Stimulated activated naive CD8-positive, alpha-beta T cell treated with anti-CD3 and anti-CD28 coated beads, Interleukin-15, Interleukin-2, amounts not matched to agents 100 U/mL and 50 U/mL, for 24 hours (primary cell): ENCODE measurements at places on chromosomes 7 and 10.

- no peak for DNase-seq
Measured at GRCh38 chr10:34862892-34863291, 47.8 kb upstream of the PARD3 start.

DNA sequence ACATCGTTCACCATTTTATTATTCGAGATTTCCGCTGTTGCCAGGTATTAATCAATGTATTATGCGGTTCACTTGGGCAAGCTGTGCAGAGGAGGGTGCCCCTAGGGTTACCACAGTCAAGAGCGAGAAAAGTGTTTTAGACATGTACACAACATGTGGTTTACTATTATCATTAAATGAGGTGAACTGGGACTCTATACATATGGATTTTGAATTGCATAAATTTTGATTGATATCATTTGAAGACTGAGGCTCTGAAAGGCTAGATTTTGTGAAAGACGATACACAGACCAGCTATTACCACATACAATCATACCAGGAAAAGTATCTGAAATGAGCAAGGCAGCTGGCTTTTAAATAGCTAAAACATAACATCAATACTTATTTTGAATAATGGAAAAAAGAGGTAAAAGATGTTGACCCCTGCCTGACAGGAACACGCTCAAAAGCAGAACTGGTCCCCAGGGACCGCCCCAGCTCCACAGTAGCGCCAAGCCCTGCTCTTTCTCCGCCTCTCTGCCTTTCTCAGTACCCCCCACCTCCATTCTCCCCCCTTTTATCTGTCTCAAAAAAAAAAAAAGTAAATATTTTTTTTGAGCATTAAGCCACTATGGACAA lies 413.4 kb upstream of the MKI67 start:
- DNase-seq, result no peak

GRCh38 chr10:119783665-119784027 lies 57.8 kb downstream of the INPP5F start:
- DNase-seq, result no peak

DNA sequence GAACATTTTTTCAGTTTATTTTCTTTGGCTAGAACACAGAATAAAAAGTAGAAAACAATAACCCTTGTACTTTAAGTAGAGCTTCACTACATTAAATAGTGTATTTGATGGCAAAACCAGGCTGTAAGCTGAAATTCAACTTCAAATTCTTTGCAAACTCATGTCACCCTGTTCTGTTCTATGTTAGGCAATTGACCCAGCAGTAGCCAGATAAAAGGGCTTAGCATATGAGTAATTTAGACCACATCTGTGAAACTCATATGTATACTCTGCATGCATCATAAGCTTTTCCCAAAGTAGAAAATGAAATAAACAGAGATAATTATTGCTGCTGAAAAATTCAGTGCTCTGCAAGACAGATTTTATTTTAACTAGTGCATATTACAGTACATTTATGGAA lies 150.2 kb downstream of the GNAI1 start:
- DNase-seq, result no peak

GRCh38 chr7:29100924-29101323 lies 45.4 kb downstream of the CPVL start:
- no peak for DNase-seq

GRCh38 chr7:112635742-112636141 lies 154.5 kb downstream of the TMEM168 start:
- DNase-seq, result no peak

GRCh38 chr7:55237156-55237893 lies 127.8 kb upstream of the LANCL2 start:
- DNase-seq, result no peak

GRCh38 chr10:125157505-125157904 lies 2.9 kb downstream of the CTBP2 start:
- no peak for DNase-seq

DNA sequence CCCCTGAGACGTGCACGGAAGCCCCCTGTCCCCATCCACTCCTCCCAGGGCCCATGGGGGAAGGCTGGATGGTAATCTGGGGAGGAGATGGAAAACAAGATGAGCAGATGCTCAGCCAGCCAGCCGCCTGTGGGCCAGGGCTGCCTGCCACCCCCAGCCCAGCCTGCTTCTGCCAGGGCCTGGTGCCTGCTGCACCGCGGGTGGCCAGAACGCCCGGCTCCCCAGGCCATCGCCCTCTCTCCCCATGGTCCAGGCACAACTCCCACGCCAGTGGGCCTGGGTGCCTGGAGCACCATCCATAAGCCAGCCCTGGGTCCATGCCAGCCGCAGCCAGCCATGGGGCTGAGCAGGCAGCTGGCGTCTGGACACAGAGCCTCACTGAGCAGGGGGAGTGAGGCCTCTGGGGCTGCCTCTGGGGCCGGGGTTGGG lies 57.2 kb upstream of the ELN start:
- DNase-seq, result no peak

DNA sequence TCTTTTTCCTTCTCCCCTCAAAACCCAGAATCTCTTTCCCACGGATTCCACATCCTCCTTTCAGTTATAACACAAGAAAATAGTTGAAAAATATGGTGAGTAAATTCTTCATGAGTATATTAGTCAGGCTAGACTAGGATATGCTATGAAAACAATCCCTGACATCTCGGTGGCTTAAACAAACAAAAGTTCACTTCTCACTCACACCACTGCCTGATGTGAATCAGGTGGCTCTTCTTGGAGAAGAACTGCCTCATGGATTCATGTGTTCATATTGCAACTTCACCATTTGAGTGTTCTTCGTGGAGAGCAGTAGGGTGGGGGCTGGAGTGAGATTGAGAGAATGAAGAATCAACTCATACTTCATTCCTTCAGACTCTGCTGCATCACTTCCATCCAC lies 204.1 kb downstream of the PHF14 start:
- DNase-seq, result no peak

DNA sequence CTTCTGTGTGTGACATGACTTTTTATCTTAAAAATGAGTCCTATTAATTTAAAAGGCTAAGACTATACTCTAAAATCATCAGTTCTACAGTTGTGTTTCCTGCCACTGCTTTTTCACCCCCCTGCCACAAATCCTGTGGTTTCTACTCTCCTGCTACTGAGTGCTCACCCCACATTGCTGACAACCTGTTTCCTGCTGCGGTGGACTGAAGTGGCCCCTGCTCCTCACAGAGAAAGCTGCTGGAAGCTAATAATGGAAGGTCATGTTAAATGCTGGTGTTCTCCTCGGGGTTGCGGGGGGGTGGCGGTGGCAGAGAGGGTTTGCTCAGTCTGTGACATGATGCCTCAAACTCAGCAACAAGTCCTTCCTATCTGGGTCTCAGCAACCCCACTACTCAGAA lies 113.2 kb upstream of the INHBA start:
- DNase-seq, result peak; percentile 27

GRCh38 chr10:103742824-103743223 lies 112.6 kb downstream of the SH3PXD2A start:
- DNase-seq, result no peak

DNA sequence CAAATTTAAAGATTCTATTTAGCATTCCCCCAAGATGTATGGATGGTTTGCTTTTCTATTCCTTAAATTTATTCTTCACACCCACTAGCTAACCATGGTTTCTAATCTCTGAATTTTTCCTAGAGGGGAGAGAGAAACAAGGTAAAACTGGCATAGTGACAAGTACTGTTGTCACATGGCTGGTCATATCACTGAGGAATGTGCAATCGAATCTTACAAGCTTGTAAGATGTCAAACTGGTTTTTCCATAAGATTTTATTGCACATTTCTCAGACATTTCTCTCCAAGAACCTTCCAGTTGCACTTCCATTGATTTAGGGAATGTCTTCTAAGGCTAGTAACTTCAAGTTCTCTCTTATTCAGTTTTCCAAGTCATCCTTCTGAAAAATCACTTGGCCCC lies 89.8 kb downstream of the MBL2 start:
- no peak for DNase-seq

GRCh38 chr7:123131556-123131955 lies 68.2 kb downstream of the SLC13A1 start:
- no peak for DNase-seq

- no peak for DNase-seq
Measured at GRCh38 chr10:46549171-46550075, 7.0 kb downstream of the GPRIN2 start.

DNA sequence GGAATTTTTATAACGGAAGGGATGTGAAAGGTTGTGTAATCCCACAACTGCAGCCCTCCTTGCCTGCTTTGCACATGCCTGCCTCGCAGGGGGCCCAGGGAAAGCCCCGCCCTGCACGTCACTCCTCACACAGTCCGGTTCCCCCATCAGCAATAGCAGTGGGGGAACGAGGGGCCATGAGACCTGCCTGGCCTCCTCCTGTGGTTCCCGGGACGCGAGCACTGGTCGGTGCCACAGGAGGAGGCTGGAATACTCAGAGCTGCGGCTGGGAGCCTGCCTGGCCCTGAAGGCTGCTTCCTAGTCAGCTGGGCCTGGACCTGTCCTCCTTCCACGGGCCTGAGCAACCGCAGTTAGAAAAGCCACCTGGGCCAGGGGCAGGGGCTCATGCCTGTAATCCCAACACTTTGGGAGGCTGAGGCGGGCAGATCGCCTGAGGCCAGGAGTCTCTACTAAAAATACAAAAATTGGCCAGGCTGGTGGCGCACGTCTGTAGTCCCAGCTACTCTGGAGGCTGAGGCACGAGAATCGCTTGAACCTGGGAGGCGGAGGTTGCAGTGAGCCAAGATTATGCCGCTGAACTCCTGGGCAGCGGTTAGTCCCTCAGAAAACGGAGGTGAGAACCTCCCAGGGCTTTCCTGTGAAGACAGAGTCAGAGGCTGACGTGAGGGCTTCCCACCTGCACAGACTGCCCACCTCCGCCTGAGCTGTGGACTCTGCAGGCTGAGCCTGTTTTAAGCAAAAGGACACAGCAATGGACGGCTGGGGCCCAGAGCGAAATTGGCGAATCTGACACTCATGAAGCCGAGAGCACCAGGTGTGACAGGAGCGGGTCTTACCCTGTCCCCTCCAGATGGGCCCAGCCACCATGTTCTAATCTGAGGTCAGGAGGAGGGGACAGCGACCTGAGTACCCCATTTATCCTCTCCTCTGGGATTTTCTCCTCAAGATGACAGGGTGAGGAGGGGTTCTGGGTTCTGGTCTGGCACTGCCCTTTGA lies 52.9 kb downstream of the VIPR2 start:
- no peak for DNase-seq

DNA sequence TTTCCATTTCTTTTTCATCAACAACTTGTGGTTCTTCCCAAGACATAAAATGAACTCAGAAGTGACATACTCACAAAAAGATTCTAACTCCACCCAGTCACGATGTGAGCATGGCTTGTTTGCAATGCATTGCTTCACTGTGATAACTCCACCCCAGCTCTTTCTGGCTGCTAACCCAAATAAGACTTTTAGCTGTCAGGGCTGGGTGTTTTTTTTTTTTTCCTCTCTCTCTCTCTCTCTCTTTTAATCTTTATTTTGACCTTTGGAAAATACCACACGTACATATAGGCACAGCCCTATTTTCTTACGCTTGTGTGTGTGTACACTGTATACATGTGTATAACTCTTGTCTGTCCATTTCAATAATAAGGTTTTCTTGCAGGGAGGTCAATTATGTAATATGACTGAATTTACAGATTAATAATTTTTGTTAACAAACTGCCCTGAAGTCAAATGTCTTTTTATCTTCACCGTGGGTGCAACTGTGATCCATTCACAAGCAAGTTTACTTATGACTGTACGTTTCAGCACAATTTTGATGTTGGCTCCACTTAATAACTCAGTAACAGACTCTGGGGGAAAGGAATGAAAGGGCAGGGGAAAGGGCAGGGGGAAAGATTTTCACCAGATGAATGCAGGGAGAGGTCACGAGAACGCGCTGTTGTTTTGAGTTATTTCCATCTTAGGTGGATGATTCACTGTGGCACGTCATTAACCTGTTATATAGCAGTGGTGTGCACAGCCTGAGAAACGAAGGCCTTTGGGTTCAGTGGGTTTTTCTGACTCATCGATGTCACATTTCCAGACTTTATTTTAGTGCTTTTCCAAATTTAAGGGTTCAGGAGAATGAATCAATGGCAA lies 49.1 kb downstream of the APBB1IP start:
- DNase-seq, result peak; percentile 66

- DNase-seq, result no peak
Measured at GRCh38 chr7:52838981-52839411, 196.4 kb upstream of the POM121L12 start.
